LHCN-M2 (cell line): ENCODE measurements at places on chromosomes 4 and X.

DNA sequence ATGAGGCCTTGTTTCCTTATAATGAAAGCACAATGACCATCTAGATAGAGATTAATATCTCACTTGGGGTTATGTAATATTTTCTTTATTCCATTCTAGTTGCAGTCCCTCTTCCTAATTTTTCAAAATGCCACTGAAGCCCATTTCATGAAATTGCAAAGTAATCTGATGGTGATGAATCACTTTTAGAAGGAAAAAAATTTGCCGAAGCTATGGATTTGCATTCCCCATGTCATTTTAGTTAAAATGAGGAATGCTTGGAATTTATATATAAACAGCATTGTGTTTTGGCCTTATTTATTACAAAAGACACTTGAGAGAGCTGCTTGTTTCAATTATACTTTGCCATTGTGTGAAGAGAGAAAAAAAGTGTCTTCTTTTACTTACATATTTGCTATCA, 241.7 kb upstream of the TEX13A start:
- no peak for DNase-seq

DNA sequence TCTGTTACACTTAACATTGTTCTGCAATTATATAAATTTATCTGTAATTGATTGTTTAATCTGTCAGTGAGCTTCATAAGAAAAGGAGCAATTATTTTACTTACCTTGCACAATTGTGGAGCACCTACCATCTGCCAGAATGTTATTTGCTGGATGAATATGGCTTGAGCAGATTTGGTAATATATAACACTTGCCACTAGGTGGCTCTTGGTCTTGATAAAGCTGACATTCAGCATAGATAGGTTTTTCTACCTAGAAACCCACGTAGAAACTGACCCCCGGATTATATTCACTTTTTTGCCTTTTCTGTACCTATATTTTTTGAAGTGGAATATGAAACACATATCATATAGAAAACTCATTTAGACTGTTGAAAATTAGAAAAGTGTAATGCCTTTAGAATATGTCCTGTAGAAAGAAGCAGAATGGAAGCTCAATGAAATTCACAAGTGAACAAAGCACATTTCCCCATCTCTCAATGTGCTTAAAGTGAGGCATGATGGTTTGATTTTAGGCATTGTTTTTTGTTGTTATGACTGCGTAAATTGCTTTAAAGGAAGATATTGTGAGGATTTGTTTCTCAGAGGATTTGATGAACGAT, 9.5 kb downstream of the RBPJ start:
- peak; percentile 58 for DNase-seq

DNA sequence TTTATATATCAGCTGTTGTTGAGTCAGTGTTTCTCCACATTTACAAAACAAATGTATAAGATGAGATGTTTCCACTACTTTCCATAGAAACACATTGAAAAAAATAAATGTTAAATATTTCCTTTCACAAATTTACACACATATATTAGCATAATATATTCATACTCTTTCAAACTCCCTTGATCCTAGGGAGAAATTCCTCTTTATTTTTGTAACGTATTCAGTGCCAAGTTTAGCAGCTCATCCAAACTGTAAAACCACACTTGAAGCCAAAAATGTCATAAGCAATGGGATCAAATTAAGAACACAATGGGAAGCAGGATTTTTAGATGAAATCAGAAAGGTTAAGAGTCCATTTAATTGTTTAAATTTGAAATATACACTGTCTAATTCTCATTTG, 381.1 kb upstream of the MAD2L1 start:
- no peak for DNase-seq

DNA sequence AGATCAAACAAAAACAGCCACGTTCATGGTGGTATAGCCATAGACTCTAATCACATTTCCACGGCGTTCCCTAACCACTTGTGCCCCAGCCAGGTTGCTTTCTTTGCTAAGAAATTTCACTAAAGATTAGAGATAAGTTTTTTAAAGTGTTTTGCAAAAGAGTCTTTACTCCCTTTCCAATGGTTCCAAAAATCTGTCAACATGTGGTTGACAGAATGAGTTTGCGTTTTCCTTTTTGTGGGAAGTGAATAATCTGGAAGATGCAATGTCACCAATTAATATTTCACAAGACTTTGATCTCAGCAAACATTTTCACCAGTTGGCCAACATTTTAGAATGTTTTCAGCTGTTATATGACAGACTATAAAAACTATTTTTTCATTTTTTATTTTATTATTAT, 35.3 kb downstream of the CXCL1 start:
- peak; percentile 63 for DNase-seq

- peak; percentile 2 for DNase-seq
Observed at GRCh38 chr4:33369446-33369845, 2649.3 kb downstream of the PCDH7 start.

GRCh38 chr4:177118596-177118995, 191.1 kb upstream of the NEIL3 start:
- peak; percentile 88 for DNase-seq

DNA sequence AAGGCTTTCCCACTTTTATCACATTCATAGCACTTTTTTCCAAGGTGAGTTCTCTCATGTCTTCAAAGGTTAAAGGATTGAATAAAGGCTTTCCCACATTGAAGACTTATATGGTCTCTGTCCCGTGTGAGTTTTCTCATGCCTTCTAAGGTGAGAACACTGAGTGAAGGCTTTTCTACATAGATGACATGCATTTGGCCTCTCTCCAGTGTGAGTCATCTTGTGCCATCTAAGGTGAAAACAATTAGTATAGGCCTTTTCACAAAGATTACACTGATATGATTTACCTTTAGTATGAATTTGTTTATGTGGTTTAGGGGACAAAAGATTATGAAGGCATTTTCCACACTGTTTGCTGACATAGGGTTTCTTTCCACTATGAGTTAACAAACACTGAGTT, 21.2 kb downstream of the USP17L30 start:
- no peak for DNase-seq

- no peak for DNase-seq
Observed at GRCh38 chrX:107470971-107471370, 21.5 kb downstream of the FRMPD3 start.

DNA sequence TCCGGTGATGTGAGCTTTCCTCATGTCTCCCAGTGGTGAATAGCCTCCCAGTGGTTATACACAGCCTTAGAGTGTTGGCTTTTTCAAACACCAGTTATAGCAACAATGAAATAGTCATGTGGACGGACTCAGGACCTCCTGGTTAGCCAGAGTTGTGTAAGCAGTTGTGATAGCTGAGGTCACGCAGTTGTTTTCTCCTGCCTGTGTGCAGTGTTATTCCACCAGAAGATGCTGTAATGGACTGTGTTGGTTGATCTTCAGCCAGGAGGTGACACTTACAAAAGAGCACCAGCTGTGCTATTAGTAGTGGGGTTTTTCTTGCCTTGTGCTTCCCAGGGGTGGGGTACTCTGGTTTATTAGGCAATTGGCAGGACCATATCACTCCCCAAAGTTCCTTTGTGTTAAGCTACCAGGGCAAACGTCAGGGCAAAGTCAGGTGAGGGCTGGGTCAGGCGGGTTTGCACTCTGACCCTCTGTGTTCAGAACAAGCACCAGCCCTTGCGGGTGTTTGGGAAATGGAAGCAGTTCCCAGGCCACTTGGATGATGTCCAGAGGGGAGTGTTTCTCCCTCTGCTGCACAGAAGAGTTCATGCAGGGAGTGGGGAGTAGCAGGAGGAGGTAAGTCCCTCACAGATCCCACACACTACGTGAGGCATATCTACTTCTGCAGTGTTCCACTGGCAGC, 252.6 kb downstream of the TMEM47 start:
- peak; percentile 47 for DNase-seq

GRCh38 chr4:93072292-93072691, 756.3 kb upstream of the ATOH1 start:
- no peak for DNase-seq

GRCh38 chr4:150133605-150134004, 55.4 kb downstream of the DCLK2 start:
- no peak for DNase-seq

GRCh38 chrX:48540028-48540375, 488 bp downstream of the TBC1D25 start:
- peak; percentile 23 for DNase-seq

DNA sequence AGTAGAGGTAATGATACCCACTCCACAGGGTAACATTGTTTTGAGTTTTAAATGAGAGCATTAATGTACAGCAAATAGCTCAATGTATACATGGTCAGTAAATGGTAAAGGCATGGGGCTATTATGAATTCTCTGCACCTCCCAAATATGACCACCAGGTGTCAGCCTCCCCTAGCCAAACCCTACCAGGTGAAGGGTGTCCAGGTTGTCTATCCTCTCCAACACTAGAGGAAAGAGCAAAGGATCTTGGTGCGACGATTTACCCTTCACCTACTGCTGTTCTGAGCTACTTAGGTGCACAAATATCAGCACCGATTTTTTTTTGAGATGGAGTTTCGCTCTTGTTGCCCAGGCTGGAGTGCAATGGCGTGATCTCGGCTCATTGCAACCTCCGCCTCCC, 26.5 kb upstream of the XIAP start:
- DNase-seq: peak; percentile 24
